ENCODE measurements at places on chromosomes 3 and 15.
A peak's percentile ranks its signal among the peaks of the same experiment; 100 is the strongest.

GRCh38 chr15:41331833-41332193, 578 bp downstream of the OIP5 start:
- no peak for DNase-seq

GRCh38 chr15:98649472-98650416, 1.4 kb downstream of the IGF1R start:
- peak; percentile 39 for DNase-seq

GRCh38 chr3:112132975-112133448, at the start of gene GCSAM:
GCSAM (minus strand) TSS chr3:112133248; CDS start chr3:112133120, 128 bp downstream.
- no peak for DNase-seq

DNA sequence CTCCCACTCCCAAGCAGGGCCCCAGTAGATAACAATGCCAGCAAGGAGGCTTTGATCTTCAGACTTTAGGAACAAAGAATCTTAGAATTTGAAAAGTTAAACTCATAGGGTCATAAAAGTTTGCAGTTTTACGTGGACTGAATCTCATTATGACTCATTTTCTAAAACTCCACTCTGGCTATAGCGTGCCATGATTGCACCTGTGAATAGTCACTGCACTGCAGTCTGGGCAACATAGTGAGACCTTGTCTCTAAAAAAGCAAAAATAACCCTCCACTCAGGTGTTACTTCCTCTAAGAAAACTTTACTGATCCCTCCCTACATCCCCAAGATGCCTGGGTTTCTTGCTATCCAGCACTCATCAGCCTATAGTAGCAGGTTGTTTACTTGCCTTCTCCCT, 104.5 kb downstream of the IL20RB start:
- DNase-seq: no peak

- peak; percentile 92 for DNase-seq
Measured at GRCh38 chr3:171460725-171461524, 720 bp upstream of the TNIK start.

- no peak for DNase-seq
Measured at GRCh38 chr15:99651023-99651807, 82.0 kb downstream of the LYSMD4 start.

DNA sequence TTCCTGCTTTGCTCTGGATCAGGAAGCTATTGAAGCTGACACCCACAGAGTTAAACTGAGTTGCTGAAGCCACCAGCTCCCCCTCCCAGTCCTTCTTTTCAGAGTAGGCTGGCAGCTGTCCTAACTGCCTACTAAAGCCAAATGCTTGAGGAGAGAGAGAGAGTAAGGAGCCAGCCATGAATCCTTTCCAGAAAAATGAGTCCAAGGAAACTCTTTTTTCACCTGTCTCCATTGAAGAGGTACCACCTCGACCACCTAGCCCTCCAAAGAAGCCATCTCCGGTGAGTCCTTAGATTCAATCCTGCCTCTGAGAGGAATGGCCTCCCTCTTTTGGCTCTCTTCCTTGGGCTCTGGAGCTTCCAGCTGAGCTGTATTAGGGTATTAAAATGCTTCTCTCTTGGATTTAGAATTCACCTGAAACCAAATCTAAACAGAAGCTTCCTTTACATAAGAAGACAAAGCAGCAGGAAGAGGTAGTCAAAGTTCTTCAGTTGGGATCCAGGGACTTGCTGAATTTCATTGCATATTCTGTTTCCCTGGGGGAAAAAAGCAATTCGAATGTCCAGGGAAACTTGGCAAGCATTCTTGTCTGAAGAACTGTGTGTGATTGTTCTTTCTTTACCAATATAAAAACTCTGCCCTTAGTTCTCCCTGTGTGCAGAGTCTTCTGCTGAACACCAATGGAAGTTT, at the start of gene SLC15A2:
TSS of gene SLC15A2 (plus strand) at position 101 of the 690 bp plus-strand sequence. CDS start at position 177, 76 bp downstream.
- no peak for DNase-seq

GRCh38 chr15:49904296-49904695, 214.7 kb downstream of the ATP8B4 start:
- no peak for DNase-seq

DNA sequence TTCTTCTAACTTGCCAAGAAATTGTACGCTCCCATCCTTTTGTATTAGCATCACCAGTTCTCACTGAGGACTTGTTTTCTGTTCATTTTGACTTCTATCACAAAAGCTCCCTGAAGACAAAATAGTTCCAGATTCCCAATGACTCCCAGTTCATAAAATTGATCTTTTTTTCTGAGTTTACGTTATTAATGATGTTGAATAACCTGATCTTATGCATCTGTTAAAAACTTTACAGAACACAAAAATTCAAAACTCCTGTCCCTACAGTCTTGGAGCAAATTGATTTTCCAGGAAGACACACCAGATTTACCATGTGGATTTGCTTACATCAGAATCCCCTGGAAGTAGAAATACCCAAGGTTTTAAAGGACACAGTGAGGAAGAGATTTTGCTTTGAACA, 8.3 kb upstream of the KCNMB2 start:
- DNase-seq: no peak

- no peak for DNase-seq
Measured at GRCh38 chr3:14137004-14137403, 12.2 kb downstream of the TMEM43 start.

DNA sequence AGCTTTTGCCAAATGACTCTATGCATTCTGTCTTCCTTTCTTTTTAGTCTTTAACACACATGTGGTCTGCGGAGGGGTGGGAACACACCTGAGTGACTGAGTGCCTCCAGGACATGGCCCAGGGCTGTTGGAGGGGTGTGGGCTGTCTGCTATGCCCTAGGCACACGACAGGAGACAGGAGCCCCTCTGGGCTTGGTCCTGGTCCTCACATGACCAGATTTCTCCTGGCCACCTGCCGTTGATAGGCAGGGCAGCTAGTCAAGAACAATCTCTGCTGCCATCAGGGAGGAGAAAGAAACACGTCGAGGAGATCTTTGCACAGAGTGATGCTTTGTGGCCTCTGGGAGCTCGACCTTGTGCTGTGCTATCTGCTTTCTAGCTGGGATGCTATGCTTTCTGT, 176.6 kb downstream of the KLF13 start:
- DNase-seq: no peak

DNA sequence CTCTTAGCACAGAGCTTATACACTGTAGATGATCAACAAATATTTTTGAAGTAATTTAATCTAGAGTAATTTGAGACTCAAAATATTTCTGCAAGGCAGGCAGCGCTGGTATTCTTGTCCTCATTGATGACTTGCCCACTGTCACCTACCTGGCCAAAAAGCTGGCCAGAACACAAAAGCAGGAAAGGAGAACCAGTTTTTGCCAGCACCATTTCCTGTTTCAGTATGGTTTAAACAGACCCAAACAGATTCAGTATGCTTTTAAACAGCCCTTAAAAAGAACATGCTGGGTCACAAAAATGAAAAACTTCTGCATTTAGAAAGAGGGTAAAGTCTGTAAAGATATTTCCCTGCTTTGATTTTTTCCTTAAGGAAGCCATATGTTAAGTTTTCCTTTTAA, 42.3 kb upstream of the ZNF280D start:
- DNase-seq: no peak

- DNase-seq: no peak
Measured at GRCh38 chr3:14392231-14392630, 10.2 kb upstream of the SLC6A6 start.

DNA sequence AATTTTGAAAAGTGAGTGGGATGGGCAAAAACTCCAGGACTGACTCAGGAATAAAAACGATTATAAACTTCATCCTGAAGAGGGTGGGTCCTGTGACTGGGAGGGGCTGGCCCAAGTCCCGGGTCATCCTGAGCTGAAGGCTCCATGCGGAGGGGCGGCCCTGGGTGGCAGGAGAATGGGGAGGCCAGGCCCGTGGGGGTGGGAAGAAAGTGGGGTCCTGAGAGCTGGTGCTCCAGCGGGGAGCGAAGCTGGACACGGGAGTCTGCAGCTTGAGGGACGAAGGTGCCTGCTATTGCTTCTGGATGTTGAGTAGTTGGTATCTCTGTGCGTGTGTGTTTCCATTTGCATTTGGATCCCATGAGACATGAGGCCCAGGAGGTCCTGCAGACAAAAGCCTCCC, 4.7 kb upstream of the OCA2 start:
- no peak for DNase-seq
